Esophagus squamous epithelium (tissue), 5 donors: ENCODE measurements at places on chromosomes 2 and 18. TPM values are rescaled to one million over a fixed set of nuclear protein-coding genes. Genes with fewer than 3 reads are reported as not detected.

GRCh38 chr18:37565977-37566478 is 430 bp upstream of the CELF4 start:
- peak overlapping the region; percentile 66 for H3K4me3 ChIP-seq
- H3K36me3 ChIP-seq: no peaks in the 10 kb centered on the region
- peaks cover 12% of the 10 kb centered on the region for H3K27me3 ChIP-seq
- peaks cover 33% of the 10 kb centered on the region for H3K4me1 ChIP-seq
- DNase-seq: no peak

The CDK5R2 gene
- not detected for total RNA-seq

GRCh38 chr2:82494739-82495138 is 1964.3 kb downstream of the SUCLG1 start:
- DNase-seq: no peak
- H3K27ac ChIP-seq: no peak overlapping the region
- no peaks in the 10 kb centered on the region for H3K36me3 ChIP-seq
- H3K4me1 ChIP-seq: no peaks in the 10 kb centered on the region
- no peak overlapping the region for H3K4me3 ChIP-seq
- no peaks in the 10 kb centered on the region for H3K27me3 ChIP-seq

The LDLRAD4 gene
- 17.9 TPM for total RNA-seq

The STK17B gene
- total RNA-seq: 16.5 TPM

DNA sequence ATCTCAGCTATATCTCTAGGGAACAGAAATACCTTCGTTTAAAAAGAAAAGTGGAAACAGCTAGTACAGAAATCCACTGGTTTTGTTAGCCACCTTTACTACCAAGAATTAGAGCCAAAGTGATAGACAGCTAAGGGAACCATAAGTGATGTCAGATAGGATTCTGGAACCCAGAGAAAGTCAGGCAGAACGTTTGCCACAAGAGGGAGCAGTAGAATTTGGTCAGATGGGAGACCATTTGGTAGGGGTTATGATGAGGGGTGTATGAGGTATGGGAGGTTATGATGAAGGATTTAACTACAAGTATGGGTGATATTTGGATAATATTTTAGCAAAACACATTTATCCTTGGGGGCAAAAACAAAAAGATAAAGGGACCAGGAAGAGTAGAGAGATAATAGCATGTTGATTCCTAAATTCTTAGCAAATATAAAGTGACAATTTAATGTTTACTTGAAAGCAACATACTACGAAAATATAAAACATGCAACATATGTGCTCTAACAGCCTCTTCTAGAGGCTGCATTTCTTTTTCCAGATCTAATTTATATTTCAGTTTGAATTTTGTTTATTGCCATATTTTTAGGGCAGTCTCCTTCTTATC is 3.3 kb downstream of the SLC8A1 start:
- H3K27me3 ChIP-seq: peaks cover 16% of the 10 kb centered on the region
- no peak overlapping the region for H3K27ac ChIP-seq

DNA sequence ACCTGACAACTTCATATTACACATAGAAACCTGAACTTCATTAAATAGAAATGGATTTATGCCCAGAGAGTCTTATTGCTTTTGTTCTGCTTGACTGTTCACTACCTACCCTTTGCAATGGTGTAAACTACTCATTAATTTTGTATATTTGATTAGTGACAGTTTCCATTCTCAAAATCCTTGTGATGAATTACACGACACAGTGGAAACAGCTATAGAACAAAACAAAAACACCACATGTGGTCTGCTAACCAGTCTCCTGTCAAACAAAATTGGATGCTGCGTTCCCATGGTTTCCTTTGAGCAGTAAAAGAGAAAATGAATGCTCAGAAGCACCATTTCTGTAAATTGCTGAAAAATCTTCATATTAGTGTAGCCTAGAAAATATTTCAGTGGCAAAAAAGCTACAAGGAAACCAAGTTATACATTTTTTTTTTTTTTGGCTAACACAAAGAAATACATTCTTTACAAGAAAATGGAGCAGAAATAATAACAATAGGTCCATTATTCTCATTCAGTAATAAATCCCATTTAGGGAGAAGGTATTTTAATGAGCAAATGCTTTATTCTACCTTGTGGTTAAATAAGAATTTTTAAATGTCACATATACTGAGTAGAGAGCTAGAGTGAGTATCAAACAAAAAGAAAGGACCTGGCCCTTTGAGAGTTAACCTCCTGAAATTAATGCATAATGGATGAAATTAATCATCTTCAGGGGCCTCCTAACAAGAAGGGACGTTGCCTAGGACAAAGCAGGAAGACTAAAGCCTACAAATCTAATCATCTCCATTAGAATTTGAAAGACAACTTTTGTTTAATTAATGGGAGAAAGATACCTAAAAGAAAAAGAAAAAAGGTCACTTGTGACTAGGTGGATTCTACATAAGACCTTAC is 355.1 kb upstream of the ZC3H15 start:
- no peaks in the 10 kb centered on the region for H3K36me3 ChIP-seq
- DNase-seq: no peak
- H3K27ac ChIP-seq: no peak overlapping the region
- no peak overlapping the region for H3K4me3 ChIP-seq

GRCh38 chr18:8045884-8046281 is 478.8 kb downstream of the PTPRM start:
- no peaks in the 10 kb centered on the region for H3K4me1 ChIP-seq
- H3K27me3 ChIP-seq: no peaks in the 10 kb centered on the region
- DNase-seq: no peak
- H3K27ac ChIP-seq: no peak overlapping the region
- no peak overlapping the region for H3K4me3 ChIP-seq
- H3K36me3 ChIP-seq: no peaks in the 10 kb centered on the region

The RTP5 gene
- total RNA-seq: not detected

DNA sequence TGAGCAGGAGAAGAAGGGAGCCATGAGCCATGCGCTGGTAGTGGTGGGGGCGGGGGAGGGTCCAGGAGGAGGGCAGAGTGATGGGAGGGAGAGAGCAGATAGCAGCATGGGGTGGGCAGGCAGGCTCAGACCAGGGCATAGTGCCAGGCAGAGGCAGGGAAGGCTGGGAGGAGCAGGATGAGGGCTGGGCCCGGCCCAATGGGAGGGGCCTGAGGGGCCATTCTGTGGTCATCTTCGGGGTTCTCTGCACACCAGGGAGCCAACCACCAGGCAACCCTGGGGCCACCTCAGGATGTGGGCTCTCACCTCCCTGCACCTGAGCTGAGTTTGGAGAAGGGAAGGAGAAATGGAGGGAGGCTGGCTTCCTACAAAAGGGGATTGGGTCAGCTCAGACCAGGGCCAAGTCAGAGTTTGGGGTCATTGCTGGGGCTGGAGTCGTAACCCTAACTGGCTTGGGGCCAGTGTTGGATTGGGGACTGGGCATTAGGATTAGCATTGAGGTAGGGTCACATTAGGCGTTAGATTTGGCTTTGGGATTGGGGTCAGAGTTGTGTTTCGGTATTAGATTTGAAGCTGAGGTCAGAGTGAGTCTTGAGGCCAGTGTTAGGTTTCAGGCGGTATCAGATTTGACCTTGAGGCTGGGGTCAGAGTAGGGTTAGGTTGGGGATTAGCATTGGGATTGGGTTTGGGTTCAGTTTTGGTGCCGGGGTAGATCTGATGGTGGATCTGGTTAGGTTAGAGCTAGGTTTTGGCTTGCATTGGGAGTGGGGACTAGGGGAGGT is 11.2 kb downstream of the VIL1 start:
- no peak for DNase-seq
- no peaks in the 10 kb centered on the region for H3K4me1 ChIP-seq
- no peaks in the 10 kb centered on the region for H3K36me3 ChIP-seq
- no peak overlapping the region for H3K27ac ChIP-seq
- H3K27me3 ChIP-seq: no peaks in the 10 kb centered on the region

The MALL gene
- 206 TPM for total RNA-seq

DNA sequence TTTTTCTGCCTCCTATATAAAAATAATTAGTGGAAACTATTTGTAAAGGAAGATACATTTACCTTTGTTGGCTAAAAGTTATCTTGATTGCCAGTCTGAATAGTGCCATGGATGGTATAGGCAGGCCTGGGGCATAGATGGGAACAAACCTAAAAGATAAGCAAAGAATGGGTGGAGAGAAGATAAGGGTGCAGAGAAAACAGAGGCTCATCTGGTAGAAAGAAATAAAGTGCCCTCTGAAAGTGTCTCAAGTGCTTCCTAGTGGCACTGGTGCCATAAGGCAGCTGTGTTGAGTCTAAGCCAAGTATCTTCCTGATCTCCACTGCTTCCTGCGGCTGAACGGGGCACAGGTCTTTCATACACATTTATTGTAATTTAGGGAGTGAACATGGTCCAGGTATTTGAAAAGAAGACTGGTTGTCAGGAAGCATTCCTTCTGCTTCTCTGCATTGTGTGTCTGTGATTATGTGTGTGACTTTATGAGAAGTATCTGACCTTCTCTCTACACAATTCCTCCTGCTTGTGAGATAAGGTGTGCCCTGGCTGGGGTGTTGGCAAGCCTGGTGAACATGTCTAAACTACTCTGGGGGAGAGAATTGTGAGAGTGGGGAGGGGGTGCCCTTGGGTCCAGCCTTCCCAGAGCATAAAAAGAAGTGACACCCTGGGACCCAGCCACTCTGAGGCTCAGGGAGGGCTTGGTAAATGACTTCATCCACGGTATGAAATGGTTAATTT is 280.5 kb downstream of the CAMKMT start:
- DNase-seq: no peak
- H3K4me1 ChIP-seq: no peaks in the 10 kb centered on the region
- no peak overlapping the region for H3K4me3 ChIP-seq
- no peaks in the 10 kb centered on the region for H3K27me3 ChIP-seq
- no peak overlapping the region for H3K27ac ChIP-seq

DNA sequence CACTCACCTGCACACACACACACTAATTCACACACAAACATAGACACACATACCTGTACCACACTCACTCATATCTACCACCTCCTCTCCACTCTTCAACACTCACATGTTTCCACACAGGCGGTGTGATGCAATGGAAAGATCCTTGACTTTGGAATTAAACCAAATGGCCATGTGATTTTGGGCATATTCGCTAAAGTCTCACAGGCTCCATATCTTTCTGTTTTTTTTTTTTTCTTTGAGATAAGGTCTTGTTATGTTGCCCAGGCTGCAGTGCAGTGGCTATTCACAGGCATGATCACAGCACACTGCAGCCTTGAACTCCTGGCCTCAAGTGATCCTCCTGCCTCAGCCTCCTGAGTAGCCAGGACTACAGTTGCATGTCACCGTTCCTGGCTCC is 91.1 kb upstream of the MEX3C start:
- no peaks in the 10 kb centered on the region for H3K27me3 ChIP-seq
- H3K36me3 ChIP-seq: no peaks in the 10 kb centered on the region
- H3K4me1 ChIP-seq: no peaks in the 10 kb centered on the region
- no peak overlapping the region for H3K4me3 ChIP-seq
- no peak for DNase-seq
